Anterior cingulate cortex (tissue), 58 donors: ENCODE measurements at places on chromosomes 3 and 15.

DNA sequence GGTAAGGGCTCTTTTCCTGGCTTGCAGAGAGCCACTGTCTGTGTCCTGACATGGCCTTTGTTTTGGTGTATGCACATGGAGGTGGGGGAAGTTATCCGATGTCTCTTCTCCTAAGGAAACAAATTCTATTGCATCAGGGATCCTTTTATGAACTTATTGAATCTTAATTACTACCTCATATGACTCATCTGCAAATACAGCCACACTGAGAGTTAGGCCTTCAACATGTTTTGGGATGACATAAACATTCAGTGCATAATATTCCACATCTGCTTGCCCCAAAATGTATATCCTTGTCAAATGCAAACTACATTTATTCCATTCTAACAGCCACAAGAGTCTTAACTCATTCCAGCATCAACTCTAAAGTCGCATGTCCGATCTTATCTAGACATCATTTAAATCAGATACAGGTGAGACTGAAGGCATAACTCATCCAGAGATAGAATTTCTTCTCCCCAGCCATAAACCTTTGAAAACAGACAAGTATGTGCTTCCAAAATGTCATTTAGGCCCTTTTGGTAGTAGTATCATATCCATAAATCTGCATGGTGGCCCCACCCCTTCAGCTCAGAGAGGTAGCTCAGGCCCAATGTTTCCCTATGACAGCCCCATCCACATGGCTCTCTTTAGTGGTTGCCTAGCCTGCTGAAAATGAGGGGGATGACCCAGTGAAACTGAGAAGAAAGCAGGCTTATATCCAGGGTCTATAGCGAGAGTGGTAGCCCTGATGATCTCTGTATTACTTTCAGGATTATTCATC lies 289.5 kb upstream of the ALCAM start:
- DNase-seq, result no peak

DNA sequence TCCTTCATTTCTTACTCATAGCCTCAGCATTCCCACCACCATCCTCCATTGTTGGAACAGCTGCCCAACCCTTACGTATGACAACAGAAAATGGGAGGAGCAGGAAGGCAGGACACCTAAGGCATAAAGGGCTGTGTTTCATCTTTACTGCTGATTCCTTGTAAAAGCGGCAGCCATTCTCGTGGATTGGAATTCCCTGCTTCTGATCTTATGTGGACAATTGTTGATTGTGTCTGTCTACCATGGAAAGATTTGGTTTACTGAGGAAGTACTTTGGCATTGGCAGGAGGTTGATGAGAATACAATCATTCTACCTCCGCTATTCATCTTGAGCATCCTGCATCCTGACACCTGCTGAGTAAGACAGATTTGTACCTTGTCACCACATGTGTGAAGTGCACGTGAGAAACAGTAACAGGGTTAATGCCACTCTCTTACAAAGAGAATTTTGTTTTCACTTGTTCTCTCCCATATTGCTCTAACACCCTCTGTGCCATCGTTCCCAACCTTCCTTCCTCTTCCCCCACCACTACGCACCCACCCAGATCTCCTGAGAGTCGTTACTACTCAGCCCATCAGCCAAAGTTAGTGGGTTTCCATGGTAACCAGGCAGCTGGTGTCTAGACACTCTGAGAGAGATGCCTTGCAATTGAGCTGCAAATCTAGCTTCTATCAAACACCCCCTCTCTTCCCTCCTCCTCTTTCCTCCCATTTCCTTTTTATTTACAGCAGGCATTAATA lies 75.7 kb downstream of the GAP43 start:
- DNase-seq, result no peak

DNA sequence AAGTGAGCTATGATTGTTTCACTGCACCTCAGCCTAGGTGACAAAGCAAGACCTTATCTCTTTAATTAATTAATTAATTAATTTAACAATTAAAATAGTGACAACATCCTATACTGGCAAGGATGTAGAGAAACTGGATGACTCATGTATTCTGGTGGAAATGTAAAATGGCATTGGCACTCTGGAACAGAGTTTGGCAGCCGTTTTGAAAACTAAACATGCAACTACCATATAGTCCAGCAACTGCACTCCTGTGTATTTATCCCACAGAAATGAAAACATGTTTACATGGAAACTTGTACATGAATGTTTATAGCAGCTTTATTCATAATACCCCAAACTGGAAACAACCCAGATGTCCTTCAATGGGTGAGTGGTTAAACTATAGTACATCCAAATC lies 56.6 kb downstream of the ANP32A start:
- no peak for DNase-seq

GRCh38 chr3:71074423-71074822 lies 509.1 kb downstream of the FOXP1 start:
- no peak for DNase-seq

DNA sequence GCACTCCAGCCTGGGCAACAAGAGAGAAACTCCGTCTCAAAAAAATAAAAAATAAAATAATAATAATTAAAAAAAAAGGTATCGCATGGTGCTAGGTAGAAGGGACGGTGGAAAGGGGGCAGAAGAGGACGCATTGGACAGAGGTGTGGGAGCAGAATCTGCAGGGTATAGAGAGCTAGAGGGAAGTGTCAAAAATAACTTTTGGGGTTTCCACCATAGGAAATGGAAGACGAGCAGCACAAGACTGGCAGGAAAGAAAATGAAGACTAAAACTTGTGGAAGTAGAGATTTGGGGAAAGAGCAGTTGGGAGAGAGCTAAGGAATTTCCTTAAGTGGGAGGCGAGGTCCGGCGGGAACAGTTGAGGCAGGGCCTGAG lies 585 bp upstream of the MKRN2 start:
- DNase-seq, result no peak

DNA sequence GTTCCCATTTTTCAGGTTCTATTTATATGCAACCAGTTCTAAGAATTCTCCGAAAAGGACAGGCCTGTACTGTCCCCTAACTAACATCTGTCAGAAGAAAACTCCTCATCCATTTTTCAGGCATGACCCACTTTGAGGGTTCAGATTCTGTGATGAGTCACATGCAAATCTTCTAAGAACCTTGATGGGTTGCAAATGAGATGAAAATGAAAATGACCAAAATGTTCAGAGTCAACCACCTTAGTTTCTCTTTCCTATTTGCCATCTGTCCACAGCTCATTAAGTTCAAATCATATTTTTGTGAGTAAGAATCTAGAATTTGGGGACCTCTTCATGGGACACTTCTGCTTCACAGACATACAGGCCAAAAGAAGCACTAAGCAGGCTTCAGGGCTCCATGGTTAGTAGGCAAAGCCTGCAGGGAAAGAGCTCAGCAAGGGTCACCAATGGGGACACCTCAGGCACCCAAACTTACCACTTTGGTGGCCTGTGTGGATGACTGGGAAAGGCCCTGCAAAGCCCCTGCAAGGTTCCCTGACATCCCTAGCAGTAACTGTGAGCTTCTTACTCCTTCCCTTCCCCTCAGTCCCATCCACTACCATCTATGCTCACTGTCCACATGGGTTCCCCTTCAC lies 122.0 kb downstream of the WDR76 start:
- no peak for DNase-seq

DNA sequence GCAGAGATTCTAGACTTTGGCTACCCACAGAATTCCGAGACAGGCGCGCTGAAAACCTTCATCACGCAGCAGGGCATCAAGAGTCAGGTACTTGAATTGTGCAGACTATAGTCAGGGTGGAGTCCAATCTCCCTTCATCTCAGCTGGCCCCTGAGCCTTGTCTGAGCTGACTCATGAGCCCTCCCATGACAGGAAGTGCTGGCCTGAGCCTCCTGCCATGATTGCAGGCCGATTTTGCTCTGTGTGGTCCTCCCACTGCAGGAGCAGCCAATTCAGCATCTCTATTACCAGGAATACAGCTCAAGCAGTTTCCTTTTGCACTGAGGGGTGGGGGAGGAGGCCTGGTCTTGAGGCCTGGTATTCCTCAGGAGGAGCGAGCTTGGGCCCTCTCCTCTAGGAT lies 5.5 kb downstream of the AP2M1 start:
- DNase-seq, result no peak

GRCh38 chr3:65078748-65079147 lies 390.9 kb upstream of the ADAMTS9 start:
- DNase-seq, result no peak

- no peak for DNase-seq
These were observed 98.9 kb upstream of the MME start for GRCh38 chr3:154981201-154981600.

GRCh38 chr3:12902181-12902999 lies 61.0 kb upstream of the RPL32 start:
- DNase-seq, result no peak

DNA sequence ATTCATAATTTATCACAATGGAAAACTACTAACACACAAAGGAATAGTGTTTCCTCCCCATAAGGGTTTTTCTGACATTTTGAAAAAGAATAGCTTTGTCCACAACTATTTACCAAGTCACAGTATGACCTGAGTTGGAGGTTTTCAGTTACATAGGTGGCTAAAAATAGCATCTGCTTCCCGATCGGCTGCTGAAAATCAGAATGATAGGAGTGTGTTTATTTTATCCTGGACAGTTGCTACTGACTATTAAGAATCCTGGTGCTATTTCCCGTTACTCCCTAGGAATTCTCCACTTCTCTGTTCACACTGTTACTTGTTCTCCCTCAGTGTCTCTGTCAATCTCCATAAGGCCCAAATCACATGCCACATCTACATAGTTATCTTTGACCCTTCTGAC lies 353.9 kb upstream of the RARB start:
- no peak for DNase-seq

DNA sequence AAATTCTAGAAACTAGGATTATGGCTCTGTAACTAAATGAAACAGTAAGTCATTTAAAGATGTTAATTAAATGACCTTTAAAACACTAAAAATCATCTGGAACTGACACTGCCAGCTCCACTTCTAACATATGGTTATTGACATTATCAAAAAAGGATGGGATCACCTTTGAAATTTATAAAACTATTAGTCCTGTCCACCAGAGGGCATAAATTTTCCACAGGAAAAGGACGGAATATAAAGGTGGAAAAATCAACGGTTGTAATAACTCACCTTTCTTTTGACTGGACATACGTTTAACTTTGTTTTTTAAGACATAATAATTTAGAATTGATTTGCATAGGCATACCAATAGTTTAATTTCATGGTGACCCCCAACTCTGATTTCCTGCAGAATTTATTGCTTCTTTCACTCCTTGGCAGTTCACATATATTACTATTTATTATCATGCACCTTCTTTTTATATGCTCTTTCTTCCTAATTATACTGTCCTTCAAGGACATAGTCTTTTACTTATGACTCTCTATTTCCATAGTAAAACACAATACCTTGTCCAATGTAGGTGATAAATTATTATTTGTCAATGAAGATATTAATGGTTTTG lies 345.7 kb downstream of the CADM2 start:
- DNase-seq, result no peak

- no peak for DNase-seq
These were observed 18.8 kb downstream of the MYL3 start for GRCh38 chr3:46844397-46844796.

DNA sequence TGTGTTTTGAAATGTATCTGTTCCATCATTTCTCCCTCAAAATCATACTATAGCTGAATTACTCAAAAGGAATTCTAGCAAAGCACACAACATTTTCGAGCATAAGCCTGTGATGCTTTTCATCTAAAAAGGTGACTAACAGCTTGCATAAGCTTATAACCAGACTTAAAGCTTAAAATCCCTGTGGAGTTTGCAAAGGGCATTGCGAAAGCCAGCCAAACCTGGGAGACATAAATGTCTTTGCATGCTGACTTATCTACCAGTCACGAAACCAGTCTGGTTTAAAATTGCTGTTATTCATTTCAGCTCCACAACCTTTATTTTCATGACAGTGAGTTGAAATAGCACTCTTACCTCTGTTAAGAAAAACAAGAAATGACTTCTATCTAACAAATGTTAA lies 35.6 kb upstream of the LIPC start:
- no peak for DNase-seq

GRCh38 chr15:55387027-55387426 lies 21.1 kb downstream of the CCPG1 start:
- DNase-seq, result no peak

DNA sequence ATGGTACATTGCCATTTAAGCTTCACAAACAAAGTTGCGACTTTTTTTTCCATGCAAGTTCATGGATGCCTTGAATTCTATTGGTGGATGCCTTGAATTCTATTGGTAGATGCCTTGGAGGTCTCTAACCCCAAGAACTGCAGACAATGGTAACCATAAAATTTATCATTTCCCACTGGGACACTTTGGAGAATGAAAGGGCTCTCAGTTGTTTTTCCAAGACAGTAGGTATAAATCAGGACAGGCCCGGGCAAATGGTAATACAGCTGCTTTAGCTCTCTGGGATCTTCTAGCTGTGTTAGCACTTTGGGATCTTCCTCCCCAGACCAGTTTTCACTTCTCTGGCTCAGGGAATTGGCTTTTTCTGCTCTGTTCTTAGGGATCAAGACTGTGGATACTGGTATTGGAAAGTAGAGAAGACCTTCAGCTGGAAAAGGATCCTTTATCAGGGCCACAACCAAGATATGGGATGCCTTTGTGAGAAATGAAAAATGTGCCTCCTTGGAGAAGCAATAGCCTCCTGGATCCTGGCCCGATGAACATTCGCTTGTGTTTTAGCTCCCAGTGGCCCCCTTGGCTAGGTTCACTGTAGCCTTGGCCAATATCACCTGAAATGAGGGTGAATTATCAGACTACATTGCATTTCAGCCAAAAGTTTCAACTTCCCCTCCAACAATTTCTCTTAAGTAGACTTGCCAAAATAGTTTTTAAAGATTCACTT lies 8.3 kb downstream of the LRRC3B start:
- no peak for DNase-seq
